Activated CD8-positive, alpha-beta memory T cell treated with anti-CD3 and anti-CD28 coated beads for 4 hours (primary cell): ENCODE measurements at places on chromosomes 11 and 22.
A peak's percentile ranks its signal among the peaks of the same experiment; 100 is the strongest.

GRCh38 chr22:49582181-49582580, 245.5 kb downstream of the BRD1 start:
- no peak for DNase-seq

DNA sequence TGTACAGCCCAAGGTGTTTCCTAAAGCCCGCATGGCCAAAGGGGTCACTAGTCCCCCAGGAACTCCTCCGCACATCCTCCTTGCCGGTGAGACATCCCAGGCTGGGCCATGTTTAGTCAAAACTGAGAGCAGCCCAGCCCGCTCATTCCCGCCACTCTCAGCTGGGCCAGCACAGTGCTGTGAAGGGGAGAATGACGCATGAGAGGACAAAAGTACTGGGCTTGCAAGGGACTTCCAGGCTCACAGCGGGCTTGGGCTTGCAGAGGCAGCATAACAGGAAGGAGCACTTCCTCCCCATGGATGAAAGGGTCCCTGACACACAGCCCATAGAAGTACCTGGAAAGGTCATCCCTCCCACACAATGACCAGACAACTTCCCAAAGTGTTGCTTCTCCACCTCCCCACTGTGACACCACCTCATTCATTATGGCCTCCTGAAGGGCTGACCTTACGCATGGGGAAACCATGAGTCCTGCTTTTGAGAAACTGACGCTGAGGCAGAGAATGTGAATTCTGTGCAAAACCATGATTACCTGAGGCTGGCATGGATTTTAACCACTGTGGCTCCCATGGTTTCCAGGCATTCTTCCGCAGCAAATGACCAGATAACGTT, 19.1 kb downstream of the ETS1 start:
- DNase-seq, result no peak

GRCh38 chr11:96306933-96307775, 35.8 kb downstream of the MAML2 start:
- no peak for DNase-seq

- no peak for DNase-seq
Observed at GRCh38 chr11:20355221-20356219, 8.0 kb upstream of the HTATIP2 start.

- DNase-seq, result no peak
Observed at GRCh38 chr11:10114593-10115404, 179.2 kb downstream of the SBF2 start.

DNA sequence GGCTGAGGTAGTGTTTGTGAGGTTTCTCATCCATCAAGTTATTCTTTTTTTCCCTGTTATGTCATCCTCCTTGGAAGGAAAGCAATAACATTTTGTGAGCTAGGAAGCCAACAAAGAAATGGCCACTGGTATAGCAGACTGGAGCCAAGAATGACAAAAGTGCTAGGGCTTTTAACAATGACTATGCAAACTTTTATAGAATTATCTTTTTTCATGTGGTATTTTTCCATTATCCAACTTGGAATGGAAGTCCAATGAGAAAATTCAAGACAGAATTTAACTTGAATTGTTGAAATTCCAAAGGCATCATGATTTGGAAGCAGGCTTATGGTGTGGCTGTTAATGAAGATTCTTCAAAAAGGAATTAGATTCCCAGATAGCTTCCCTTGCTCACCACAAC, 216.4 kb upstream of the PDGFD start:
- no peak for DNase-seq

- DNase-seq, result no peak
Observed at GRCh38 chr11:111331711-111332479, 33.5 kb downstream of the POU2AF3 start.

DNA sequence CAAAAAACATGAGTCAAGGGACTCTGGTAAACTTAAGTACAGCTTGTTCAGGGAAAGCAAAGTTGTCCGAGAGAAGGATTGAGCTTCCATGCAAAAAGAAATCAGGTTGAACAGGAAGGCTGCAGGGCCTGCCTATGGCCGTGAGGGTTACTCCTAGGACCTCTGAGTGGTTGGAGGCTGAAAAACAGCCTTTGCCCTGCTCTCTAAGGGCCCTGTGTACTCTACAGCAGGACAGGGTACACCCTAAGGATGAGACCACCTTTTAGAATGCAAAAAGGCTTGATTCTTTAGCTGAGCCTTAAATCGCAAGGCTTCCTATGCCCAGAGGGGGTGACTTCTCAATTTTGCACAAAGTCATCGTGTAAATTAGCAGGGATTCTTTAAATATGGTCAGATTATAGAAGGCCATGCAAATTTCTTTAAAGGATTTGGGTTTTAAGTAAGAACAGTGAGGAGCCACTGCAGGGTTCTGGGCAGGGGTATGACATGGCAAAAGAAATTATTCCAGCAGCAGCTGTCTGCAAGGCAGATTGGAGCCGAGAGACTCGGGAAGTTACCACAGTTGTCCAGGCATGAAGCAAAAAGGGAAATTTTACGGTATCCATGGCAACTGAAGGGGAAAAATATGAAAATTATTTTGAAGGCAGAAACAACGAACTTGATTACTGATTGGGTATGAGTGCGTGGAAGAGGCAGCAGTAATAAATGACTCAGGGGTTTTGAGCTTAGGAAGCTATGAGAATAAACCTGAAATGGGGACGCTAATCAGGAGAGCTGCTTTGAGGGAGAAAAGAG, 91.8 kb downstream of the FAM76B start:
- no peak for DNase-seq

GRCh38 chr22:17471886-17472535, 91.3 kb upstream of the SLC25A18 start:
- DNase-seq, result no peak

- no peak for DNase-seq
Observed at GRCh38 chr11:111797145-111797581, 31.0 kb upstream of the PPP2R1B start.

GRCh38 chr11:22461626-22462025, 123.4 kb downstream of the SLC17A6 start:
- no peak for DNase-seq

GRCh38 chr22:36365020-36365411, 22.8 kb downstream of the MYH9 start:
- peak; percentile 75 for DNase-seq

DNA sequence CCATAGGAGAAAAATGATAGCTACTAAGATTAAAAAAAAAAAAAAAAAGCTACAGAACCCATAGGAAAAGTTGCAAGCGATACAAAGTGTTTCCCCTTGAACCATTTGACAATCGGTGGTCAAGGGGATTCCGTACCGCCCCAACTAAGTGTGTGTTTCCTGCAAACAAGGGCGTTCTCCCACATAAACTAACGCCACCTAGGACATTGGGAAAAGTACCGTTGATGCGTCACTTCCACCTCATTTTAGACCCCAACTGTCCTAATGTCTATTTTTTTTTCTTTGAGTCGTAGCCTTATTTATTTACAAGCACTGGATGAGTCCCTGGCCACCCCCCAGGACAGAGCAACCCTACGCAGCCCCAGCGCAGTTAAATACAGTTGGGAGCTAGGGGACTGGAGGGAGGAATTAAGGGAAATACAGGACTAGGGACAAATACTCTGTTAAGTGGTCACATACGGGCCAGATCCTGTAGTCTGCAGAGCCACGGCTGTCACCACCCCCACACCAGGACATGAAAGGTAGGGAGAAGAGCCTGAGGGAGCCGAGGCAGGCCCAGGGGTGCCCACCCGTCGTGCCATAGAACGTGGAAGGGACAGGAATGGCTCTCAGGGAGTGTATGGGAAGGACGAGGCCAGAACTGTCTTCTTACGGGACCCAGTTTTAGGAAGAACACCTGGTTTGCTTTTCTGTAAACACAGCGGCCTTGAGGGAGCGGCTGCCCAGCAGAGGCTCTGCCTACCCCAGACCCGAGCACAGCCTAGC, 19.0 kb downstream of the EIF1AD start:
- no peak for DNase-seq

- no peak for DNase-seq
Observed at GRCh38 chr11:75286826-75287465, 46.4 kb downstream of the TPBGL start.

GRCh38 chr11:33703788-33704187, 3.2 kb upstream of the C11orf91 start:
- DNase-seq, result no peak

DNA sequence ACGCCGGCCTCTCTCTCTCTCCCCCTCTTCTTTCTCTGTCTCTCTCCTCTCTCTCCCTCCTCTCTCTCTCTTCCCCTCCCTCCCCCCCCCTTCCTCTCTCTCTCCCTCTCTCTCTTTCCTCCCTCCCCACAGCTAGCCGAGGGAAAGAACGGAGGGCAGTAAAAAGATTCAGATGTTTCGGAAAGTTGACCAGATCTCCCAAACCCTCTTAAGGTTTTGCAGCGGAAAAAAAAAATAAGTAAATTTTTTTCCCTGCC, 195 bp upstream of the ALX4 start:
- no peak for DNase-seq

DNA sequence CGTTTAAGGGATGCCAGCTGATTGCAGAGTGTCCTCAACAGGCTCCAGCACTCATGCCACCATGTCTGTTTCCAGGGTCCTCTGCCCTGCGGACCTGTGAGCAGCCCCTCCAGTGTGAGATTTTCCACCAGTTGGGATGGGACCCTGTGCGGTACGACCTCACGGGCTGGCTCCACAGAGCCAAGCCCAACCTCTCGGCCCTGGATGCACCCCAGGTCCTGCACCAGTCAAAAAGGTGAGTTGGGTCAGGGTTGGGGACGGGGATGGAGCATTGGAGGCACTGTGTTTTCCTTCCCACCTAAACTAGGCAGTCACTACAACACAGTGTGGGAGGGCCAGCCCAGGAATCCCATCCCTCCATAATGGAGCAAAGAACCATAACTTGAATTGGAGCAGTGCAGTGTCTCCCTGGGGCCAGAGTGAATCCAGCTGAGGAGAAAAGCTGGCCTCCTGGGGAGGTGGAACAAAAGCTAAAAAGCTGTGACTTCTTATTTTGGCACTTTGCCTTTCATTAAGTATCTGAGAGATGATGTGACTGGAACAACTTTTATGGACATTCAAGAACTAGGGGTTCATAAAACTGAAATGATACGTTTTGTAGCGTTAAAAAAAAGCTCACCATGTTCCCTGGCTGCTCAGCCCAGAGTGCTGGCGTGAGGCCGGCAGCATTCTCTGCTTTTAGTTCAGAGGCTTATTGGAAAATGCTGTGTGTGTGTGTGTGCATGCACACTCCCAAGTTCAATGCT, 101.8 kb downstream of the MYO18B start:
- no peak for DNase-seq

- peak; percentile 81 for DNase-seq
Observed at GRCh38 chr11:18105802-18106574, at the start of gene SAAL1. TSS of gene SAAL1 (minus strand) at chr11:18106082. CDS start at chr11:18106041, 41 bp downstream.

DNA sequence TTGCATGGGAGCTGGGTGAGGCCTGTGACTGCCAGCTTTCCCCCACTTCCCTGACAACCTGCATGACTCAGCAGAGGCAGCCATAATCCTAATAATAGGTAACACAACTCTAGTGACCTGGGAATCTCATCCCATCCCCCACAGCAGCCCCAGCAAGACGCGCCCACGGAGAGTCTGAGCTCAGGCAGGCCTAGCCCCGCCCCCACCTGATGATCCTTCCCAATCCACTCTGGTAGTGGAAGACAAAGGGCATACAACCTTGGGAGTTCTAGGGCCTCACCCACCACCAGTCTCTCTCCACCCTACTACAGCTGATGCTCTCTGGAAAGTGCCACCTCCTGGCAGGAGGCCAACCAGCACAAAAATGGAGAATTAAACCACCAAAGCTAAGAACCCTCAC, 60.3 kb downstream of the CWF19L2 start:
- DNase-seq, result no peak

- peak; percentile 17 for DNase-seq
Observed at GRCh38 chr11:82959987-82960778, 58.6 kb downstream of the DDIAS start.

DNA sequence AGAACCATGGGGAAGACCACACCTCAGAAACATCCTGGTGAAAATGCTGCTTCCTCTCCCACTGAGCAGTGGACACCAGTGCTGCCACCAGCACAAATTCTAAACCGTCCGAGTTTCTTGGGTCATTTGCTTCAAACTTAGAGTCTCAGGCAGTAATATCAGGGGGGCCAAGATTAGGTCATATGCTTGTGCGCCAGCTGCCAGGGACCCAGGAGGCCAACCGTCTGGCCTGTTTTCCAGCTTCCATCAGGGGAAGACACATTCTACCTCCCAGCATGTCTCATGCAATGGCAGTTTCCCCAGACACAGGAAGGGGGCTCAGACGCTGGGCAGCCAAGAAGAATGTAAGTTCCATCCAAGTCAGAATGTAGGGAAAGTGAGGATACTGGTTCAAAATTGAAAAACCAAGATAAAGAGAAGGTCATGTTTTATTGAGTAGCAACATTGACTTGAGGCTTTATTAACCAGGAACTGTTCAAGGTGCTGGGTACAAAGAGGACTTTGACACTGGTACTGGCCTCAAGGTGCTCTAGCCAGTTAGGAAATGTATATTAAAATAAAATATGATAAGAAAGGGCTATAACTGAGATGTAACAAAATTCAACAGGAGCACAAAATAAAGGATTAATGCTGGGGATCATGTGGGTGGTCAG, 59.7 kb upstream of the EED start:
- DNase-seq, result no peak

GRCh38 chr11:78039391-78039918, 16.4 kb upstream of the KCTD14 start:
- DNase-seq, result no peak

GRCh38 chr22:35197071-35197470, 60.2 kb upstream of the HMGXB4 start:
- DNase-seq, result no peak

- no peak for DNase-seq
Observed at GRCh38 chr11:61114913-61115312, 12.6 kb downstream of the CD5 start.

- DNase-seq, result no peak
Observed at GRCh38 chr11:47271961-47272661, 2.2 kb downstream of the MADD start.

GRCh38 chr11:46296528-46297448, 19.3 kb downstream of the CREB3L1 start:
- no peak for DNase-seq

GRCh38 chr22:41697126-41697775, 2.1 kb upstream of the MEI1 start:
- DNase-seq, result peak; percentile 85

DNA sequence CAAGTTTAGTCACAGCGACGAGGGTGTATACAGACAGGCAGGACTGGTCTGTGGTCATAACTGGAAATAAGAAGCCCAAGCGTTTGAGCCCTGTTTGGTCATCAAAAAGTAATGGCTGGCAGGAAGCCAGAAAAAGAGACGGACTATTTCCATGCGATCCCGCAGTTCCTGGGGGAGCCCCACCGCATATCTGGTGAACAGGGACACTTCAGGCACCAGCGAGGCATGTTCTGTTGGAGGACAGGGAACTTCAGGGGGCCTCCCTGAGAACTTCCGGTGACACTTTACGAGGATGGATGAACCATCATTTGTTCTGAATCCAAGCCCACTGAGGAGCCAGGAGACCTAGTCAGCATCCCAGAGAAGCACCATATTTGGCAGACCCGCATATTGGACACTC, 29.7 kb upstream of the TRIM29 start:
- no peak for DNase-seq
